ENCODE measurements at places on chromosomes 7 and 10.

DNA sequence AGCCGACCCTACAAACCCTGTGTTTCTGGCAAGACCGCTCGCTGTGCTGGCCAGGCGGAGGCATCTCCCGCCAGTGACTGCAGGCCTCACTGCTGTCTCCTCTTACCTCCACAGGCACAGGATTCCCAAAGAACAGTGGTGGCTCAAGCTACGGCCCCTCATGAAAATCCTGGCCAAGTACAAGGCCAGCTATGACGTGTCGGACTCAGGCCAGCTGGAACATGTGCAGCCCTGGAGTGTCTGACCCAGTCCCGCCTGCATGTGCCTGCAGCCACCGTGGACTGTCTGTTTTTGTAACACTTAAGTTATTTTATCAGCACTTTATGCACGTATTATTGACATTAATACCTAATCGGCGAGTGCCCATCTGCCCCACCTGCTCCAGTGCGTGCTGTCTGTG, 36.2 kb downstream of the PITRM1 start:
- DNase-seq = peak; percentile 74

DNA sequence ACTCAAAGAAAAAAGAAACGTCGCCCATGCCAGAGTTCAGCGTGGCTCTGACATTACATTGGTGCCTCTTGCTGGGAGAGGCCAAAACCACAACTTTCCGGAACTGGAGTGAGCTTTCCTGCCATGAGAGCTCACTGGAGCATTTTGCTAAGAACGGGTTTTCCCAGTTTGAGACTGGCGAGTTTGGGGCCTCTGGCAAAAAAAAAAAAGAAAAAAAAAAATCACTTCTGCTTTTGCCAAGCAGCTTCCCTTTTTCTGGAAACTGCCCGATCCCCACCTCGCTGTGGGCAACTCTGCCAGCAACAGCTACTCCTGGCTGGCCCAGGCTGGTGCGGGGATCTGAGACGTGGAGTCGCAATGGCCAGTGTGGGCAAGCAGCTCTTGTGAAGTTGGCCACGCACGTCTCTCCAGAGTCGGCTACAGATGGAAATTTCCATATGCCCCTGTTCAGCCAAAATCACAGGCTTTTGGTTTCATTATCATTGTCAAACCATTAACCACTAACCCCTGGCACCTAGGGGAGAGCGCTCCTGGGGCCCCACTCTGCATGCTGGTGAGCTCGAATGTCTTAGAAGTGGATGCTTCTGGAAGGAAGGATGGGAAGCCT, 25.7 kb downstream of the PRKAG2 start:
- DNase-seq = no peak

DNA sequence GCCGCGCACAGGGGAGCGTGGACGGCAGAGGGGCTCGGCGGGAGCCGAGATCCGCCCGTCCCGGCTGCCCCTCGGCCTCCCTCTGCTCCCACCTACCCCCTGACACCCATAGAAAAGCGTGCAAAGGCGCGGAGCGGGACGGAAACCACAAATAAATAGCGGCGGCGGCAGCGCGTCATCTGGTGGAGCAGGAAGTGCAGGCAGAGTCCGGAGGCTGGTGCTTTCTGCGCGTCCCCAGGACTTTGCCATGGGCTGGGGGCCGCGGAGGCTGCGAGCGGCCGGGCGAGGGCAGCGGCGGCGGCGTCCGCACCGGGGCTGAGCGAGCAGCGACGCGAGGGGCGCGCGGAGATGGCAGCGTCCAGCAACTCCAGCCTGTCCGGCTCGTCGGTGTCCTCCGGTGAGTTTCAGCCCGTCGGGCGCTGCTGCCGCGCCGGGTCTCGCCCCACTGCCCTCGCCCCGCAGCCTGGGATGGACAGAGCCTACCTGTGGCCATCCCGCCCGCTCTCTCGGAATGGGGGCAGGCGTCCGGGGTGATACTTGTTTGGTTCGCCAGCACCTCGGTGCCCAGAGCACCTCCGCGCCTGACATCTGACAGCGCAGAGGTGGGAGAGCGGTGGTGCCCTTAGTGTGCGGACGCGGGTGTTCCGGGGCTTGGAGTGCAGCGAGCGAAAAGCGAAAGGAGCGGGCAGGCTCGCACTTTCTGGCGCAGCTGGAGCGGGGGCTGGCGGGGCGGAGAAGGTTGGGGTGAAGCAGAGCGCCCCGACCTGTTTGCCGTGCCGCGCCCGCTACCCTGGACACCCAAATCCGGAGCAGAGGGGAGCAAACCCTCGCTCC, at the start of gene CHN2:
CHN2 (plus strand) TSS at position 182 of the 834 bp plus-strand sequence.
- peak; percentile 49 for DNase-seq

DNA sequence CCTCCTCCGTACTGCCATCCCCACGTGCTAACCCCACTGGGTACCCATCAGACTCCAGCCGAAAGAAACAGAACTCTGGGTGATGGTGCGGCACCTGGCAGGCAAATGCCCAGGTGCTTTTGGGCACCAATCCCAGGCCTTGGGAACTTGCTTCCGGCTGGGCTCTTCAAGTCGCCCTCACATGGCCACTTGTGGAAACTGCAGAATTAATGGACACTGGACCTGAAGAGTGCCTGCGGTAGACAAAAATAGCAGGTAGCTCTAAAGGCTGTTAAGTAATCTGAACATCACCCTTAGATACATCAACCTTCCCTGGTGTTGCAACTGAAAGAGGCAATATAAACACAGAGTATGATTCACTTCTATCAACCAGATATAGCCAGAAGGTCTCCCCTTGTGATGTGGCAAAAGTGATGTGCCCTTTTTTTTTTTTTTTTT, 644.4 kb downstream of the GRM8 start:
- no peak for DNase-seq

DNA sequence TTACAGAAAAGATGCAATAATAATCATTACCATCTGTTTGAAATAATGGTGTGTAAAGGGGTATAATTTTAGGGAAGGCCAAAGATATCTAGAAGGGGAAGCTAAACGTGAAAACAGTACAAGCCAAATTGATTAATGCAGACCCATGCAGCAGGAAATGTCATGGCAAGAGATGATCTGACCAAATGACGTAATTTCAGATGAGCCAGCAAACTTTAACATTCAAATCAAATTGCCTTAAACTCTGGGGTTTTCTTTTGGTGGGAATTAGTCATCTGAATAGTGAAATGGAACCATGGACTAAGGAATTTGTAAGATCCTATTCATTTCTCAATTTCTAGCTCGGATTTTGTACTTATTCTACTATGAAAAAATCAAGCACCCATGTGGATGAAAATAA, 21.4 kb upstream of the SCIN start:
- DNase-seq = no peak

- no peak for DNase-seq
Observed at GRCh38 chr7:78900806-78901205, 552.7 kb downstream of the MAGI2 start.

GRCh38 chr10:48792687-48793096, 108.0 kb downstream of the WDFY4 start:
- peak; percentile 77 for DNase-seq

GRCh38 chr7:41261080-41261479, 441.8 kb downstream of the INHBA start:
- no peak for DNase-seq

DNA sequence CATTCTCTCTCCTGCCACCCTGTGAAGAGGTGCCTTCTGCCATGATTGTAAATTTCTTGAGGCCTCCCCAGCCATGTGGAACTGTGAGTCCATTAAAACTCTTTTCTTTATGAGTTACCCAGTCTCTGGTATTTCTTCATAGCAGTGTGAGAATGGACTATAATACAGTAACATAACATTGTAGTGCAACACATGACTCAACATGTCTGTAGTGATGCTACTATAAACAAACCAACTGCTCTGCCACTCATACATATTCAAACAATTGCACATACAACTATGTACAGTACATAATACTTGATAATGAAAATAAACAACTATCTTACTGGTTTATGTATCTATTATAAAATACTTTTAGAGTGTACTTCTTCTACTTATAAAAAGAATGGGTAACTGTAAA, 7.1 kb downstream of the ATOH7 start:
- DNase-seq = no peak

DNA sequence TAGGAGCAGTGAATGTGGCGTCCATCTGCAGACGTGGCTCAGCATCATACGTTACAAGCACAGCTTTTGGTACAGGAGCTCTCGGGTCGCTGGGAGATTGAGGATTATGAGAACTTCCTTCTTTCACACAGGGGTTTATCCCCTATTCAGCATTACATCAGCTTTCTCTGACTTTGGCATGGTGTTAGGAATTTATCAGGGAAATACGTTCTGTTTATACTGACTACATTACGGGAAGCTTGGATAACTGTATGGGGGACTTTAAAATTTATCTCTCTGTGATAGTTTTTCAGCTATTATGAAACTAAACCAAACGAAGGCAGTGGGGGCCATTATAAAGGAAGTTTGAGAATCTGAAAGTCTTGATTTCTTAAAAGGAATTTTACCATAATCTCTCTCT, 110.1 kb upstream of the INSYN2A start:
- DNase-seq = no peak

- peak; percentile 59 for DNase-seq
Observed at GRCh38 chr7:128427289-128427891, 17.6 kb upstream of the IMPDH1 start.

Data from hindlimb muscle (tissue), 1 donor.